Left lung (tissue), 14 donors: ENCODE measurements at places on chromosomes 1 and 21. TPM values are rescaled to one million over a fixed set of nuclear protein-coding genes. Genes with fewer than 3 reads are reported as not detected.
A peak's percentile ranks its signal among the peaks of the same experiment; 100 is the strongest.

Gene TNFRSF9
- total RNA-seq: 4.3 TPM

- H3K36me3 ChIP-seq: no peaks in the 10 kb centered on the region
- DNase-seq: no peak
- no peaks in the 10 kb centered on the region for H3K4me1 ChIP-seq
- no peaks in the 10 kb centered on the region for H3K27me3 ChIP-seq
- H3K27ac ChIP-seq: no peak overlapping the region
These were observed 93.2 kb downstream of the CTH start for GRCh38 chr1:70504176-70504820.

DNA sequence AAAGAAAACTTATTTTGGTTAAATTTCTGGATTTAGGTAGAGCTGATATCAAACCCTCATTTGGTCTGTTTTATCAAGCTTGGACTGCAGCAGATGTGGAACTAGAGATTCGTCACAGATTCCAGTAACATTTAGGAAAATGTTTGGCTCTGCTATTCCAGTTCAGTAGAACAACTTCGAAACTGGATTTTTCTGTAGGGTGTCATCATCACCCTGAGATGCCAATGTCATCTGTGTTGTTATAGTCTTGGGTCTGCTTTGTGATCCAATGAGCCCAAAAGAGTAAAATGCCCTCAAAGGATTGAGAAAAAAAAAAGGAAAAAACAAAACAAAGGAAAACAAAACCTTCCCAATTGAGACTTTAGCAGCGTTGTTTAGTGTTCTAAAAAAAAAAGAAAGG, 55.4 kb downstream of the LAMC2 start:
- peak overlapping the region; percentile 86 for H3K27ac ChIP-seq
- H3K36me3 ChIP-seq: no peaks in the 10 kb centered on the region
- H3K4me3 ChIP-seq: no peak overlapping the region
- no peak for DNase-seq
- H3K27me3 ChIP-seq: no peaks in the 10 kb centered on the region
- H3K4me1 ChIP-seq: peaks cover 2% of the 10 kb centered on the region

Gene MROH9
- 0.39 TPM for total RNA-seq

Gene HAX1
- total RNA-seq: 71.6 TPM

GRCh38 chr1:23470282-23471070, 13.5 kb downstream of the ASAP3 start:
- no peak for DNase-seq
- H3K27me3 ChIP-seq: no peaks in the 10 kb centered on the region
- no peak overlapping the region for H3K4me3 ChIP-seq
- no peak overlapping the region for H3K27ac ChIP-seq

DNA sequence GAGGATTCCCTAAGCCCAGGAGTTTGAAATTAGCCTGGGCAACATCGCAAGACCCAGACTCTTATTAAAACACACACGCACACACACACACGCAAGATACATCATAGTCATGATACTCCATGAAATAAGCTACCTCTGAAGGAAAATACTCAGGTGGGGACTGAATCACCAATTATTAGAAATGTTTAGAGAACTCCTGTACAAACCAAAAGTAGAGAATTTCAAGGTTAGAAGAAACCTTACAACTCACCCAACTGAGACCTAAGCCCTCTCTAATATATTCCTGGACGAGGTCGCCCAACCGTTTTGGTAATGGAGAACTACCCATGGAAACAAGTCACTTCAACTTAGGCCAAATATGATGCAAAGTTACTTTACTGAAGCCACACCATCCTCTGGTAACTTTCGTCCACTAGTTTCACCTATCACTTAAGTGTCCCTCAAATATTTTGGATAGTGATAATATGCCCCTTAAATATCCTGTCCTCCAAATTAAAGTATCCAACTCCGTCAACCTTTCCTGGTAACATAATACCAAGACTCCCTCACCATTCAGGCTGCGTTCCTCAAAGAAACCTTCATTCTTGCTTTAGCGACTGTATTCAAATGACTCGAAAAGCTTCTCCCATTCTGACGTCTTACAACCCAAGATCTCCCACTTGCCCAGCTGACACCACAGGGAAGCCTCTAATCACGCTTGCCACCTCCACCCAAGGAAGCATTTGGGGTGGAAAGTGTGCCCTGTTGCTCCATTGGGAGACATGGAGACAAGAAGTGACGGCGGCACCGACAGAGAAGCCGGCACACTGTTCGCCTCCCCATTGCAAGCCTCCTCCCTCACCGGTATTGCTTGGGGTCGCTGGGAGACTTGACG, 856 bp downstream of the NRDC start:
- H3K4me1 ChIP-seq: peaks cover 54% of the 10 kb centered on the region
- no peak for DNase-seq
- no peaks in the 10 kb centered on the region for H3K36me3 ChIP-seq
- H3K27ac ChIP-seq: peak overlapping the region; percentile 99
- peak overlapping the region; percentile 97 for H3K4me3 ChIP-seq

GRCh38 chr1:108896146-108897145, 19.7 kb downstream of the GPSM2 start:
- H3K27ac ChIP-seq: peak overlapping the region; percentile 54
- no peaks in the 10 kb centered on the region for H3K27me3 ChIP-seq
- H3K36me3 ChIP-seq: no peaks in the 10 kb centered on the region
- no peak for DNase-seq
- no peak overlapping the region for H3K4me3 ChIP-seq

GRCh38 chr1:214420833-214421232, 130.6 kb downstream of the PTPN14 start:
- no peak overlapping the region for H3K27ac ChIP-seq
- H3K4me3 ChIP-seq: no peak overlapping the region
- no peaks in the 10 kb centered on the region for H3K36me3 ChIP-seq
- no peaks in the 10 kb centered on the region for H3K4me1 ChIP-seq
- no peak for DNase-seq

DNA sequence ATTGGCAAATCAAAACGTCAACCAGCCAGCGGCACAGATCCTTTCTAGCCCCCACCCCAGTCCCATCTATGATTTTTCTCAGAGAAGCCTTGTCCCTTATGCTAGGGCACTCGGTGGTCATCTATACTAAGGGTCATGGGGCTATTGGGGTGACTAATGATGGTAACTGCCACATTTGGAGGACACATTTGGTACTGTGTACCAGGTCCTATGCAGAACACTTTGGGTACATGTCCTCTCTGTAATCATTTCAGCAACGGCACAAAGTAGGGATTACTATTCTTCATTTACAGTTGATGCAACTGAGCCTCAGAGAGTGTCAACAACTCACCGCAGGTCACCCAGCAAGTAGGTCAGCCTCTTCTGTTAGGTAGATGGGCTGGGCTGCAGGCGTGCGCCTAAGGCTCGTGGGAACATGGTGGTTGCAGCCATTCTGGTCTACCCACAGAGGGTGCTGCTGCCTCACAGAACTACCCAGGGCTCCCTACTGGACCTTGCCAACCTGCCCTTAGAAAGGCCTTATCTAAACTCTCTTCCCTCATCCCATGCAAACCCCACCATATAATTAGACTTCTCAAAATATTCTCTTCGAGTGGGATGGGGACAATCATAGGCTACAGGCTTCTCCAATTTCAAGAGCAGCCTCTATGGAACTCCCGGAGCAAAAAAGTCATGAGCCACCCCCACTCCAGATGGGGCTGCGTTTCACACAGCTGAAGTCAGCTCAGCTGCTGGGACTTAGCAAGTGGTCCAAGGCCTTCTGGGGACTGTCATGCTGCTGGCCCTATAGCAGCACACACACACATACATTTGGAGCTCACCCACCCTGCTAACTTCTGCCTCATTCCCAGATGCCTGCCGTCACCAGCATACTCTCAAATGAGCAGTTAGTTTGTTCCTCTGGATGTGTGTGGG, 5.8 kb upstream of the SDHB start:
- H3K4me1 ChIP-seq: peaks cover 39% of the 10 kb centered on the region
- H3K27me3 ChIP-seq: no peaks in the 10 kb centered on the region
- peak; percentile 77 for DNase-seq
- no peaks in the 10 kb centered on the region for H3K36me3 ChIP-seq
- peak overlapping the region; percentile 73 for H3K27ac ChIP-seq

Gene LZIC
- total RNA-seq: 26.6 TPM

Gene BTF3L4
- 45.5 TPM for total RNA-seq

DNA sequence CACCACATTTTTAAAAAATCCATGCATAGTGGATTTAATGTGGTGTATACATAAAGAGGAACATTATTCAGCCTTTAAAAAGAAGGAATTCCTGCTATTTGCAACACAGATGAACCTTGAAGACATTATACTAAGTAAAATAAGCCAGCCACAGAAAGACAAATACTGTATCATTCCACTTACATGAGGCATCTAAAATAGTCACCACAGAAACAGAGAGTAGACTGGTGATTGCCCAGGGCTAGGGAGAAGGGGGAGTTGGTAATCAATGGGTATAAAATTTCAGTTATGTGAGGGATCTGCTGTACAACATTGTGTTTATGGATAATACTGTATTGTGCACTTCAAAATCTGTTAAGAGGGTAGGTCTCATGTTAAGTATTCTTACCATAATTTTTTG, 10.0 kb downstream of the FAM163A start:
- H3K4me1 ChIP-seq: no peaks in the 10 kb centered on the region
- H3K27me3 ChIP-seq: no peaks in the 10 kb centered on the region
- no peak for DNase-seq

Gene OVAAL
- total RNA-seq: not detected

DNA sequence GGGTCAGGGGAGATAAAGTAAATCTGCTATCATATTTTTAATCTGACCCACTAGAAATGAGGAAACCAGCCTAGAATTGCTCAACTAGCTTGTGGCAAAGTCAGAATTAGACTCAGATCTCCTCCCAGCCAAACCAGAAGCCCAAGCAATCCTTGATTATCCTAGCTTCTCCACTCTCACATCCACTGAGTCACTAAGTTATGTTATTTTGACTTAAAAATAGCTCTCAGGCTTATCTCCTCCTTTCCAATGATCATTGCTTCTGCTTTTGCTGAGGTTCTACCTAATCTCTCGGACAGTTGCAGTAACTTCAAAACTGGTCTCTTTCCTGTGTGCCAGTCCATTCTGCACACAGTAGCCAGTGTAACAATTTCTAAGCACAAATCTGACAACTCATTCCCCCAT, 22.9 kb downstream of the OVAAL start:
- no peak overlapping the region for H3K4me3 ChIP-seq
- peaks cover 10% of the 10 kb centered on the region for H3K4me1 ChIP-seq
- DNase-seq: no peak
- H3K27me3 ChIP-seq: no peaks in the 10 kb centered on the region
- H3K27ac ChIP-seq: no peak overlapping the region

Gene IL24
- 0.34 TPM for total RNA-seq

DNA sequence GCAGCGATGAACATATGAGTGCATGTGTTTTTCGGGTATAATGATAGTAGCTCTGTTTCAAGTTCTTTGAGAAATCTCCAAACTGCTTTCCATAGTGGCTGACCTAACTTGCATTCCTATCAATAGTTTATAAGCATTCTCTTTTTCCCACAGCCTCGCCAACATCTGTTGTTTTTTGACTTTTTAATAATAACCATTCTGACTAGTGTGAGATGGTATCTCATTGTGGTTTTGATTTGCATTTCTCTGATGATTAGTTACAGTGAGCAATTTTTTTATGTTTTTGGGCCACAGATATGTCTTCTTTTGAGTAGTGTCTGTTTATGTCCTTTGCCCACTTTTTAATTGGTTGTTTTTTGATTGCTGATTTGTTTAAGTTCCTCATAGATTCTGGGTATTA, 10.6 kb upstream of the RUNX1 start:
- H3K4me1 ChIP-seq: no peaks in the 10 kb centered on the region
- H3K27ac ChIP-seq: no peak overlapping the region
- no peaks in the 10 kb centered on the region for H3K36me3 ChIP-seq
- DNase-seq: no peak

GRCh38 chr1:6582370-6582769, 2.6 kb downstream of the ZBTB48 start:
- peaks cover 18% of the 10 kb centered on the region for H3K36me3 ChIP-seq
- peak overlapping the region; percentile 96 for H3K27ac ChIP-seq
- peaks cover 11% of the 10 kb centered on the region for H3K4me1 ChIP-seq
- H3K27me3 ChIP-seq: no peaks in the 10 kb centered on the region
